ENCODE measurements at places on chromosomes 2 and 18. TPM values are rescaled to one million over a fixed set of nuclear protein-coding genes. Genes with fewer than 3 reads are reported as not detected.

The LYPD6B gene
- 0.12 TPM for total RNA-seq

The EIF4E2 gene
- total RNA-seq: 240 TPM

The CFAP65 gene
- total RNA-seq: 0.15 TPM

The GAREM1 gene
- total RNA-seq: 3.3 TPM

The PRSS56 gene
- 0.14 TPM for total RNA-seq

The RNF125 gene
- 0.32 TPM for total RNA-seq

The DLX1 gene
- total RNA-seq: 4.0 TPM

The PDE1A gene
- total RNA-seq: 0.16 TPM

The SIGLEC15 gene
- total RNA-seq: 0.09 TPM

All from A549 treated with CORT108297 at 1 μM for 4 hours (cell line).